Activated CD4-positive, alpha-beta T cell treated with anti-CD3 and anti-CD28 coated beads, Interleukin-2, amount 50 U/mL, for 4 hours (primary cell): ENCODE measurements at places on chromosomes 12 and 14.

GRCh38 chr14:92785667-92786426, 8.3 kb upstream of the GOLGA5 start:
- DNase-seq: no peak

GRCh38 chr14:59310633-59311032, 122.2 kb downstream of the DAAM1 start:
- no peak for DNase-seq

- no peak for DNase-seq
Measured at GRCh38 chr14:36660736-36661505, 739 bp upstream of the PAX9 start.

- no peak for DNase-seq
Measured at GRCh38 chr12:120515496-120515895, 13.5 kb downstream of the COQ5 start.
